ENCODE measurements at places on chromosomes 1 and 21.

DNA sequence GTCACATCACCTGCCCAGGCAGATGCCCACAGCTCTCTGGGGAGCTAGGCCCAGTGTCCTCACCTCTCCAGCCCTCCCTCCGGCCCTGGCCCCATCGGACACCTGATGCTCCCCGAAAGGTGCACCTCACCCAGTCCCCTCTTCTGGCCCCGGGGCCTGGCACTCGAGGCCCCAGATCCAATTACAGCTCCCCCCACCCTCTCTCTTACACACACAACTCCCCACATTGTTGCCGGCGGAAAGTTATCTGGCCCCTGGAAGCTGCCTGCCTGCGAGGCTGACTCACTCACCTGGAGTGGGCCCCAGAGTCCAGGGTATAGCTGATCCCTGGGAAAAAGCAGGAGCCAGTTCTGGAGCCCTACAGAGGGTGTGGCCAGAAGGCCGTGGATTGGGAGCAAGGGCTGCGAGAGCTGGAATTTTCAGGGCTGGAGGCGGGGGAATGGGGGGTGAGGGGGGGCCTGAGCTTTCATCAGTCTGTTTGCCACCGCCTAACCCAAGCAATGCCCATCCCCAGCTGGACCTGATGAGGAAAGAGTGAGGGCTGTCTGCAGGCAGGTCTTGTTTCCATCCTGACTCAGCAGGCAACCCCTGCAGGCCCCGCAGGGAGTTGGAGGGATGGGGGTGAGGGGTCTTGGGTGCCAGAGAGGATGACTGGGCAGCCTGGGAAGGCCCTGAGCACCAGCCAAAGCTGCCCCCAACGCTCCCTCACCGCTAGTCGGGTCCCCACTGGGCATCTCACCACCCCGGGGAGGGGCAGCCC lies 948 bp downstream of the FBXO2 start:
- DNase-seq: no peak

DNA sequence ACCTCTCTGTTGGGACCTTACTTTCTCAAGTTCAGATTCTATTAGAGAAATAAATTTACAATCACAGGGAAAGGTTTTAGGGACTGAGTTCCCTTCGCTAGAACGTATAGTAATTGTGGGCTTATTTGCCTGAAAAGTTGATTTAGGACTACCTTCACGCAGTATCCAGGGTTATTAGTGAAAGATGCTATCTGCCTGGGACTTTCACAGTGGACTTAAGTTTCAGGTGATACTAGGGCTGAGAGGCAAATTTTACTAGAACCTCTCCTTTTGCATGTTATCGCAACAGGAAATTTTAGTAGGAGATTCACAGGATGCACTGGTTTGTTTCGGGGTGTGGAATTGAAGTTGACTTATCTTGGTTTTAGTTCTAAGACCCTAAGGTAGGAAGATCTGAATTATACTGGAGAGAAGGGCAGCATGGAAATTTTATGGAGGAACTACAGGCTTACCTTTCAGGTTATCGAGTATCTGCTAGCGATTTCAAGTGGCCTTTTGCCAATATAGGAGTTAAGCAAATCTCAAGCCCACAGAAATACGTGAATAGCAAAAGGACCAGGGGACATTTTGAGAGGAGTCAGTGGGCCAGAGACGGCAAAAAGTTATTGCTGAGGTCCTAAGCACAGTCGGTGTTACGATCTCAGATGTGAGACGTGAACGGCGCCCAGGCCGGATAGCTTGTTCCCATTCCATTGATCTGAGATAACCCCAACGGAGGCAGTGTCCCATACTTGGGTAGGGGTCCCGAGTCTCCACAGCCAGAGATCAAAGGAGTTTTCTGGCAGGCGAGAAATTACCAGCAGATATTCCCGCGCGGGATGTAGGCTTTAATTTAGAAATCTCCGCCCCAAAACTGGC lies 723 bp upstream of the GNAI3 start:
- peak; percentile 28 for DNase-seq

DNA sequence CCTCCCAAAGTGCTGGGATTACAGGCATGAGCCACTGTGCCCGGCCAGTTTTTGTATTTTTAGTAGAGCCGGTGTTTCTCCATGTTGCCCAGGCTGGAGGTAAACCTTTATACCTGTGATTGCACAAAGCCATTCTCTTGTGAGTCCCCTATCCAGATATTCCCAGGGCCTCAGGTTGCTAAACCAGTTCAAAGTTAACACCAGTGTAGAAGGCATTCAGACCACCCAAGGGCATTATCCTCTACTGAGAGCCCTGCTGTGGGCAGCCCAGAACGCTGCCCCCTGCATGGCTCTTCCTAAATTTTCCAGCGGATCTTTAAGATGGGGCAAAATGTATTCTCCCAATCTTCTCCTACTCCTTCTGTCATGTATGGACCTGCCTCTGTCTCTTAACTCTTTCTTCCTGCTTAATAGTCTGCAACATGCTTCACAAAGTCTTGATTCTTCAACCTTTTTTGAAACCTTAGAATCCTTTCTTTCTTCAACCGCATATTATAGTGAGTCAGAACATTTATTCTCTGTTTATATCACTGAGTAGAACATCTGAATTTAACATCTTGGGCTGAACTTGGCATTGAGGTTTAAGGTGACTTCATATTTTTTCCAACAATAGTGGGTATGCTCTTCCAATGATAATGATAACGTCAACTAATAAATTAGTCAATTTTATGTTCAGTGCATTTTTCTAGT lies 36.0 kb downstream of the UBE4B start:
- no peak for DNase-seq

GRCh38 chr1:98704474-98704873 lies 43.0 kb downstream of the SNX7 start:
- peak; percentile 7 for DNase-seq

- DNase-seq: no peak
Observed at GRCh38 chr1:44785501-44786137, 2.4 kb downstream of the BEST4 start.

DNA sequence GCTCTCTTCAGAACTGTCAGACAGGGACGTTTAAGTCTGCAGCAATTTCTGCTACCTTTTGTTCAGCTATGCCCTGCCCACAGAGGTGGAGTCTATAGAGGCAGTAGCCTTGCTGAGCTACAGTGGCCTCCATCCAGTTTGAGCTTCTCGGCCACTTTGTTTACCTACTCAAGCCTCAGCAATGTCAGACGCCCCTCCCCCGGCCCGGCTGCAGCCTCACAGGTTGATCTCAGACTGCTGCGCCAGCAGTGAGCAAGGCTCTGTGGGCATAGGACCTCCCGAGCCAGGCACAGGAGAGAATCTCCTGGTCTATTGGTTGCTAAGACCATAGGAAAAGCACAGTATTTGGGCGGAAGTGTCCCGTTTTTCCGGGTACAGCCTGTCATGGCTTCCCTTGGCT lies 89.9 kb upstream of the PDC start:
- DNase-seq: no peak

DNA sequence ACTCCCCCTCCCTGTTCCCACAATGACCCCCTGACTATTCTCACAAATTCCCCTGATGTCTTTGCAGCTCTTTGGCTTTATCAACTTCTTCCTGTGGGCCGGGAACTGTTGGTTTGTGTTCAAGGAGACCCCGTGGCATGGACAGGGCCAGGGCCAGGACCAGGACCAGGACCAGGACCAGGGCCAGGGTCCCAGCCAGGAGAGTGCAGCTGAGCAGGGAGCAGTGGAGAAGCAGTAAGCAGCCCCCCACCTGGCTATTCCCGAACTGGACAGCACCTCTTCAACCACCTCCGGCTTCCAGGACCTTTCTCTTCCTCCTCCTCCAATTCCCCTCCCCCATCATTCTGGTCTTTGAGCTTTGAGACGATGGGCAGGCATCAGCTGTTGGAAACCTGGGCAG lies 4.4 kb upstream of the ATXN7L2 start:
- DNase-seq: no peak

DNA sequence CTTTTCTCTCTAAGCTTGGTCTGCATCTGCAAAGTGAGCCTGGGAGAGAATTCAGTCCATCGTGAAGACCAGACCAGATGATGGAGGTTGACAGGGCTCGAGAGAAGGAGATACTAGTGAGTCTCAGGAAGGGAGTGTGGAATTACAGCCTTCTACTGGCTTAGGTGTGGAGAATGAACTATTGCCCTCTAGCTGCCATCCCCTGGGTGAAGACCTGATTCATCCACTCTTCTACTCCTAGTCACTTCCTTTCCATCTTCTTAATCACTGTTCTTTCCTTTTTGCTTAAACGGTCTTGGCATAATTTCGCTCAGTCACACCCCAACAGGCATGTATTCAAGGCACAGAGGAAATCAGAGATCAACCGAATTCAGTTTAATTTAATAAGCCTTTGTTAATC lies 34.0 kb upstream of the HSD17B7 start:
- DNase-seq: peak; percentile 61

DNA sequence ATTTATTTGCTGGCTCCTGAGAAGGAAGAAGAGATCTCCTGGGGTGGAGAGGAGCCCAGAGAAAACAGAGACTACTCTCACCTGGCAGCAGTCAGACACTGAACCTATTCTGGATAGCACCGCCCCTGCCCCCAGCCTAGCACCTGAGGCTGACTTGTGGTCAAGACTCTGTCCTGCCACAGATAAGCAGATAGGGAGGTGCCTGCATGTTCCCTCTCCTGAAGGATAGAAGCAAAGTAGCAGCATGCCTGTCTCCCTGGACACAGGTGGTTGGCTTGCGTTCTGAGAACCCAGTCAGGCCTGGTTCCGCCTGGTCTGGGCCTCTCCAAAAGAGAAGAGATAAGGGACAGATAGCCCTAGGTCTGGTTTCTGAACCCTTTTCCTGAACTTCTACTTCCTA lies 1.3 kb upstream of the EFNA3 start:
- no peak for DNase-seq

- DNase-seq: peak; percentile 82
Observed at GRCh38 chr1:150613061-150613920, 16.1 kb downstream of the ENSA start.

DNA sequence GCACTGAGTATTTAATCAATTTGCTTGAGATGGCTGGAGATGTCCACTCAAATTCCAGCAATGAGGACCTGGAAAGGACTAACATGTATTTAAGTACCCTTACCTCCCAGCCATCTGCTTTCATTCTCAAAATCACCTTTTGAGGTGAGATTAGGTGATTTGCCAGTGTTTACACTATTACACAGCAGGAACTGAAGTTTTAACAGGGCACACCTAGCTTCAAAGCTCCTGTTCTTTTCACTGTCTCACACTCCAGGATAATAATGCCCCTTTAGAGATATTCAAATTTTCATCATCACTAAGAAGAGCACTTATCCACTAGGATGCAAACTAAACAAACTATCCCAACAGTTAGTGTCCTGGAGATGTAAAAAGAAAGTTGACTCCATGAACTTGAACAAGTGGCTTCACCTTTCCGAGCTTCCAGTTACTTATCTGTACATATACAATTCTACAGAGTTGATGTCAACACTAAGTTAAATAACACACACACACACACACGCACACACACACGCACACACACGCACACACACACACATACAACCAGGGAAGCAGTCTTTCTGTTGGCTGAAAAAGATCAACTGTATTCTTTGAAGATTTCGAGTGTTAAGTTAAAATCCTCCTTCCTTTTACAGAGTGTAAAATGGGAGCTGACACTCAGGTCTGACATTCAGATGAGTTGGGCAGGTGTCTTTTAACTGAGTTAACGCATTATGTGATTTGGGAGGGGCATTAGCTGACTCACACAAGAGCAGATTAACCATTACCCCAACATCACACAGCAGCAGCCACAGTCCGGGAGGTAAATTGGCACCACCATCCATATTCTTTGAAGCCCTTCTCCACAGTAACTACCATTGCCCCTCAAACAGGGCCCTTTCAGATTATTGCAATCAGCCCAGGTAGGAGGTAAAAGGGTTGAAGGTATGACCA lies 15.5 kb upstream of the JAK1 start:
- no peak for DNase-seq

GRCh38 chr1:171664976-171665375 lies 12.5 kb upstream of the MYOC start:
- DNase-seq: peak; percentile 11

- peak; percentile 86 for DNase-seq
Observed at GRCh38 chr1:25550683-25551310, 7.4 kb downstream of the LDLRAP1 start.

- DNase-seq: no peak
Observed at GRCh38 chr1:3676581-3677470, 24.5 kb downstream of the TP73 start.

DNA sequence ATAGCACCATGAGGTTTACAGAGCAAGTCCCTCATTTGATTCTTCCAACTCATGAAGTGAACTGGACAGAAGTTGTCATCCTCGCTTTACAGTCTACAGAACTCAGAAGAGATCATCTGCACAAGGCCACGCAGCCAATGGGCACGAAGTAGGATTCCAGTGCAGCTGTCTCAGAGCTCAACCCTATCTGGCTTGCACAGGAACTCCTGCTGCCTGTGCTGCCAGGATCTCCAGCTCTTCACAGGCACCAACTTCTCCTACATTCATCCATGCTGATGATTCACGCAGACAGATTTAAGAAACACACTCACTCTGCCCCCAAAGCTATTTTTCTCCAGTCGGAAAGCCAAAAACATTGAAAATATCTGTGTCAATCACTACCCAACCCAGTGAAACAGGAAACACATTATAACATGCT lies 157.0 kb downstream of the RERE start:
- peak; percentile 94 for DNase-seq

DNA sequence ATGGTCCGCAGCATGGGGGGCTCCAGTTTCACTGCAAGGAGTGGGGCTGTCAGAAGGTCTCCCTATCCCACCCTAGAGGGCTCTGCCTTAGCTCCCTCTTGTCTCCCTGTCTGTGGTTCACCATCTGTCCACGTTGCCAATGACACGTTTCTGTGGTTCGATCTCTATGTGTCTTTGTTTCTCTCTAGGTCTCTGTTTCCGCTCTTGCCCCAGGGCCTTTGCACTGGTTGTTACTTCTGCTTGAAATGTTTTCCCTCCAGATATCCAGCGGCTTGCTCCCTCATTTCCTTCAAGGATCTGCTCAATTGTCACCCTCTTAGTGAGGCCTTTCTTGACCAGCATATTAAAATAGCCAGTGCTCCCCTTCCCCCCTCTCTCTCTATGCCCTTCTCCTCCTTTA lies 8.5 kb upstream of the MRPS15 start:
- DNase-seq: no peak

GRCh38 chr1:167601442-167602383 lies 28.3 kb upstream of the RCSD1 start:
- no peak for DNase-seq

DNA sequence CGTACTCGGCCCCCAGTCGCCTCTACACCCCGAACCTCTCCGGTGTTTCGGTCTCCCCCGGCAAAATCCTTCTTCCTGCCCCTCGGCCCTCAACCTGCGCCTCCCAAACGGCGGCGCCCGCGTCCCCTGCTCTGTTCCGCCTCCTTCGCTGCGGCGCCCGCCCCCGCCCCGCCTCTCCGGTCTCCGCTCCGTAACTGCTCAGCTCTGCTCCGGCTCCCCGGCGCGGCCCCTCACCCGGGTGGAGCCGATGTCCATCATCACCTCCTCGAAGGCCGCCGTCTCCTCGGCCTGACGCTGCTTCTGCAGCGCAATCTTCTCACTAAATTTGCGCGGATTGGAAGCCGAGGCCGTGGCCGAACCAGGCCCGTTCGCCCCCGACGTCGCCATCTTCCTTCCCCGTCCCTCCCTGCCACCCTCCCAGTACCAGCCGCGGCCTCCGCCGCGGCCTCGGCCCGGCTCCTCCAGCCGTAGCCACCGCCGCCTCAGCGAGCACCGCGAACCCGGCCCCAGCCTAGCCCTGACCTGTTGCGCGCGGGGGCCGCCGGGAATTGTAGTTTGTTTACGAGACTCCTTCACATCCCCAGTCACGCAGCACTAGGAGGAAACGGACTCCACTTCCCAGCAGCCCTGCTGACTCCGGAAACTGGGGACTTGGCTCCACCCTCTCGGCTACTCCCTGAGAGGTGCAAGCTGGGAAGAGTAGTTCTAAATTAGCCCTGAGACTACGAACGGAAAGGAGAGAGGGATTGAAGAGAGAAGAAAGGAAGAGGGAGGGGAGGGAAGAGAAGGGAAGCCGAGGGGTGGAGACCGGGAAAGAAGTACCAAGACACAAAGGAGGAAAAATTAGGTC lies at the start of gene CRTC2:
Gene CRTC2 (minus strand): TSS at position 502 of the 850 bp plus-strand sequence. CDS start 115 bp downstream, at position 387.
- DNase-seq: peak; percentile 99

Measured in EL (cell line).